ENCODE measurements at places on chromosomes 11 and 22.

GRCh38 chr11:126969865-126970479, 30.6 kb downstream of the KIRREL3 start:
- peak; percentile 48 for DNase-seq

DNA sequence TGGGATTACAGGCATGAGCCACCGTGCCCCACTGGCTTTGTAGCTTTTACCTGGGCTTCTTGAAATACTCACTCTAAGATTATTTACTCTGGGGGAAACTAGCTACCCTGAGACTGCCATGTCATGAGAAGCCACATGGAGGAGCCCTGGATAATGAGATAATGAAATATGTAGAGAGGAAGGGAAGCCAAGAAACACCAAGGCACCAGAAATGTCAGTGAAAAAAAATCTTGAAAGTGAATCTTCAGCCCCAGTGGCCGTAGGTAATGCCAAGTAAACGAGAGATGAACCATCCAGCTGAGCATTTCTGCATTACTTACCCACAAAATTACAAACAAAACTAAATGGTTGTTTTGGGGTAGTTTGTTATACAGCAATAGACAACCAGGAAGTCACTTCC, 125.6 kb downstream of the APIP start:
- DNase-seq = peak; percentile 3

DNA sequence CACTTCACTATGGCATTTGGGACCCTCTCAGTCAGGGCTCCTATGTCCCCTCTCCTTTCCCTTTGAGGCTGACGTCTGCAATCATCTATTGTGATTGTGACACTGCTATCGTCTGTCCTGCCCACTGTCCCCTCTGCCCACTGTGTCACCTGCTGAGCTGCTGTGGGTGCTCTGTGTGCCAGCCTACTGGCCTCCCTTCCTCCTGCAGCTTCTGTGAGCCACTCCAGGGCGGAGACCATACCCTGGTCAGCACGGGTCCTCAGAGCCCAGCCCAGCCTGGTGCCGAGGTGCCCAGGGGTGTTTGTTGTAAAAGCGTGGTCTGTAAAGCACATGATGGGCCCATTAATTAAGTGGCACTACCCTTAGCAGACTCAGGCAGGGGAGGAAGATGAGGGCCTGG, 29.4 kb downstream of the MPPED1 start:
- DNase-seq = no peak

- no peak for DNase-seq
Observed at GRCh38 chr11:97118614-97119200, 728.9 kb downstream of the JRKL start.

DNA sequence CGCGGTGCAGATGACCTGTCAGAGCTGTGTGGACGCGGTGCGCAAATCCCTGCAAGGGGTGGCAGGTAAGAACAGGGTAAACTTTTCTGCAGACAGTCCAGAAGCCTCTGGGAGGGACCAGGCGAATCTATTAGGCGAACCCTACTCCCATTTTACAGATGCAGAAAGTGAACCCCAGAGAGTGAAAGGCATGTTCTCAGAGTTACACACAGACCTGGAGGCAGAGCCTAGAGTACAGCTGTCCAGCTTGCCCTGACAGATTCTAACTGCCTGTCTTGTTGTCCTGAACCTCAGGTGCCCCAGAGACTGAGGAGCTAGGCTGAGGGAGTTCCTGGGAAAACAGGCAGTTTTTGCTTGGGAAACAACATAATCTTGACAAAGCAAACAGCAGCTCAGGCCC, 665 bp downstream of the CCS start:
- DNase-seq = no peak

DNA sequence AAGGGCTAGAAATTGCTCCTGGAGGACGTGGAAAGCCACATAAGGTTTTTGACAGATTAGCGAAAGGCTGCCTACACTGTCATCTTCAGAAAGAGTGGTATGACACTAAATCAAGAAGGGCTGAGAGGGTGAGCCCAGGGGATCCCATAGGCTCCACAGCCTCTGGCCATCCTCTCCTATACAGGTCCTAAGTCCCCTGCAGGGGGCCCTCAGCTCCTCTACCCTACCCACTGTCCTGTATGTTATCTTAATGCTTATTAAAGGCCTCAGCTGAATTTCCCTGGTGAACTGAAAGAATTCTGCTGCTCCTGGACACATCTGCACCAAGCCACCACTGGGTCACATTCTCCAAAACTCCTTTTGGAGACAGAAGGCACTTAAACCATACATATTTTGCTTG, 7.9 kb downstream of the KLHL22 start:
- no peak for DNase-seq

DNA sequence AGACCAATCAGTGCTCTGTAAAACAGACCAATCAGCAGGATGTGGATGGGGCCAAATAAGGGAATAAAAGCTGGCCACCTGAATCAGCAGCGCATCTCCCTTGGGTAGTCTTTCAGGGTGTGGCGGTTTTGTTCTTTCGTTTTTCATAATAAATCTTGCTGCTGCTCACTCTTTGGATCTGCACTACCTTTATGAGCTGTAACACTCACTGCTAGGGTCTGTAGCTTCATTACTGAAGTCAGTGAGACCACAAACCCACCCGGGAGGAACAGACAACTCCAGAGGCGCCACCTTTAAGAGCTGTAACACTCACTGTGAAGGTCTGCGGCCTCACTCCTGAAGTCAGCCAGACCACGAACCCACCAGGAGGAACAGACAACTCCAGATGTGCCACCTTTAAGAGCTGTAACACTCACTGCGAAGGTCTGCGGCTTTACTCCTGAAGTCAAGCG, 175.5 kb upstream of the PDGFD start:
- DNase-seq = no peak

DNA sequence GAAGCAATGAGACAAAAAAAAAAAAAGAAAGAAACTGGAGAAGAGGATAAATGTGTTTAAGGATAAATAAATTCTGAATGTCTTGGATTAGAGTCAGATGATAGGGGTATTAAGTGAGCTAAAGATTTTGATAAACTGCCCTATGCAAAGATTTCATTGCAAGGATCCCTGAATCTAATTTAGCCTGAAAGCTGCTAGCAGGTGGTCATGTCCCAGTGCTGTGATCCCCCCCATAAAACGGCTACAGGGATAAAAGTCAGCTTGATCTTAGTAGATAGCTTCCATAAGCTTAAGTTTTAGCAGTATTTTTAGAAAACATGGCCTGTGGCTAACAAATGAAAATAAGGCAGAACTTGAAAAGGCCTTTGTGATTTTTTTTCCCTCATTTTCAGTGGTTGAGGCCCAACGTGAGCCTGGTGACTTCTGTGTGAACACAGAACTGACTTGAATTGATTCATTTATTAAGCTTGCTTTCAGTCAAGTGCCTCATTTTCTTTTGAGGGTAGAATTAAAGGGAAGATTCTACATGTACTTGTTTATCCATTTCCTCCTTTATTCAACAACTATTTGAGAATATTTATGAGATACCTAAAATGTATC, 44.5 kb downstream of the CD44 start:
- DNase-seq = no peak

DNA sequence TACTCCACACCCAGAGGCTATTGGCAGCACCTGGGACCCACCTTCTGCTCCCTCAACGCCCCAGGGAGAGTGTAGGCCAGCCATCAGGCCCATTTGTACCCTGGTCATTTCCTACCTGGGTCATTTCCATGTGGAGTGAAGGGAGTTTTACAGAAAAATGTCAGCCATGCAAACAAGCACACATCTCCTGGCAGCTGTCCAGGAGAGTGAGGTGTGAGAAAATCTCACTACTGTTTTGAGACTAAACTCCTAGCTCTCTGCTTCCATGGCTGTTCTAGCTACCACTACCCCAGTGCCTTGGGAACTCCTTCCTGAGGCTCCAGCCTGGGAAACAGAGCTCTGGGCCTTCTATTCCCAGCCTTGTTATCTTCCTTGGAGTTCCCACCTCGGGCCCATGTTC, 2.8 kb upstream of the TMPRSS13 start:
- no peak for DNase-seq

GRCh38 chr22:25357132-25357455, 137.7 kb downstream of the CRYBB2 start:
- no peak for DNase-seq

DNA sequence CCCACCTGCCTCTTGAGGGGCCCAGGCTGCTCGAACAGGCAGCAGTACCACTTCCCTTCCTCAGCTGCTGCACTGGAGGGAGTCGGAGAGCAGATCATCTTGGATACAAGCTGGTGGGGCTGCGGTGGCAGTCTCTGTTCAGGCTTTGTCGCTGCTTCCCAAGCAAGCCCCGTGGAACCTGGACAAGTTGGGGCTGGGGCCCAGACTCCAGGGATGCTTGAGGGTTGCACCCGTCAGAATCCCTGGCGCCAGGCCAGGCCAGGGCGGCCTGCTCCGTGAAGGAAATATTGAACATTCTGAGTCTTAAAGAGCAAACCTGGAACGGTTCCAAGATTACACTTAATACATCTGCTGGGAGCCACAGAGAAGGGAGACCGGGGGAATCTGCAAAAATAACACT, 310.1 kb upstream of the SORL1-AS1 start:
- DNase-seq = peak; percentile 43

DNA sequence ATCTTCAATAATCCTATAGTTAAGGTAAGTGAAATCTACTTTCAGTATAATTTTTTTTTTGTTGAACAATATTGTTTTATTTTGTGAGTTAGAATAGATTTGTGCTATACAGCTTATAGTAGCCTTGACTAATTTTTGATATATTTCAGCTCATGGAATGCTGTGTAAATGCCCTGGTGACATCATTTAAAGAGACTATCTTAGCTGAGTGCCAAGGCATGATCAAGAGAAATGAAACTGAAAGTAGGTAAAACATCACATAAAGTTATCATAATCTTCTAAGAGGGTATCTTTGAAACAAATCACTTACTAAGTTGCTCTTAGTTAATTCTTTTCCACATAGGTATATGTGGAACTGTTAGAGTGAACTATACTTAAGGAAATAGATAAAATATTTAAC, 51.4 kb upstream of the ACAT1 start:
- DNase-seq = peak; percentile 75

- DNase-seq = peak; percentile 74
Observed at GRCh38 chr11:35525501-35526175, at the start of gene PAMR1. TSS of gene PAMR1 (minus strand) at chr11:35525616. CDS start at chr11:35525585, 31 bp downstream.

GRCh38 chr11:1887451-1888346, 4.0 kb downstream of the PRR33 start:
- no peak for DNase-seq

GRCh38 chr11:121311373-121311772, 18.8 kb downstream of the SC5D start:
- no peak for DNase-seq

GRCh38 chr11:97015327-97015726, 625.5 kb downstream of the JRKL start:
- no peak for DNase-seq

DNA sequence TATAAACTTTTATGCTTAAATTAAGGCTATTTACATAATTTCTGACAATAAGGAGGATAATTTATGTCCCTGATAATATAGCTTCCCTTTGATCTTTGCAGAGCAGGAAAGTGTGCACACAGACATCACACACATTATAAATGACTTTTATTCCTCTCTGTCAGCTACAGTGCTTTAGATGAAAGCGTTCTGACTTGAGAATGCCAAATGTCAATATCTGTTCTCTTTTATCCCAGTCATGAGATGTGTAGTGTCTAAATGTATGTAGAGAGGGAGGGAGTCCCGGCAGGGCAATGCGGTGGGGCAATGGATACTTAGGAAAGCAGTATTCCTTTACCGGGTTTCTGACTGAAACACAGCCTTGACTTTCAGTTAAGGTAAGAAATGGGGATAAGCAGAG, 225.4 kb upstream of the CHORDC1 start:
- no peak for DNase-seq

DNA sequence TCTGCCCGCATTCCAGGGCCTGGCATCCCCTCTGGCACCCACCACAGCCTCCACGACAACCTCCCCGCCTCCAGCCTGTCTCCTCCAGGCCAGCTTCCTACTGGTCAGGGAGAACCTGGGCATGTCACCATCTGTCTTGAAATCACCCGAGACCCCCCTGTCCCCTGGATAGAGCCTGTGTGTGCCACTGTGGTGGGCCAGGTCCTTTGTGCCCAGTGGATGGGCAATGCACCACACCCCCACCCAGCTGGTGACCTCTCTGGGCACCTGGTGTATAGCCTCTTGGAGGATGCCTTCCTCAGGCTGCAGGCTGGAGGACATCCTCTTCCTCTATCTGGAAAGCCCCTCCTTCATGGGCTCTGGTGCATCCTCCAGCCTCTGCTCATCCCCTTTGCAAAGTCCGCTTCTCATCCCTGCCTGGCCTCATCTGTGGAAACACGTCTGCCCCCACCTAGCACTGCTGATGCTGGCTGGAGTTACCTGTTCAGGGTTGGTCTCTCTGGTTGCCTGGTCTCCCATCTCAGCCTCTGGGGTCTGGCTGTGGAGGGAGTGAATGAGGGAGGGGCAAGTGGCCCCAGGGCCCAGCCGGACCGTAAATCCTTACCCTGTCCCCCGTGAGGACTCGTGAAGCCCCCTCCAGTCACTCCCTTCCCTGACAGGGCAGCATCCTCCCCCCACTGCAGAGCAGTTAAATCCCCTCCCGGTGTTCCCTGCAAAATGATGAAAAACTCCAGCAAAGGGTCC, 589.6 kb downstream of the TBC1D22A start:
- no peak for DNase-seq

DNA sequence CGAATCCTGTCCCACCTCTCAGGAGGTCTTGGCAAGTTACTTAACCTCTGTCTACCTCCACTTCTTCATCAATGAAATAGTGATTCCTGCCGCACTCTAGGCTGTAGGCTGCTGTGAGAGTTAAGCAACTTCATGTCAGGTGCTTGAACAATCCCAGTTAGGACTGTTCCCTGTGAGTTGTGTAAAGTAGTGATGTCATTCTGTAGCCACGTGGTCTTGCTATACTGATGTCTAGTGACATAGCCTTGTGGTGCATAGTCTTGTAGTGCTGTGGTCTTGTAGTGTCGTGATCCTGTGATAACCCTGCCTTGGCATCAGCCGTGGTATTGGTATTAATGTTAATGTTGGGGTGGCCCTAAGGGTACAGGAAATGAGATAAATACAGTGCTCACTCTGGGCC, 30.3 kb upstream of the PRR5 start:
- DNase-seq = peak; percentile 30

- no peak for DNase-seq
Observed at GRCh38 chr11:118398791-118399559, 2.4 kb upstream of the ATP5MG start.

DNA sequence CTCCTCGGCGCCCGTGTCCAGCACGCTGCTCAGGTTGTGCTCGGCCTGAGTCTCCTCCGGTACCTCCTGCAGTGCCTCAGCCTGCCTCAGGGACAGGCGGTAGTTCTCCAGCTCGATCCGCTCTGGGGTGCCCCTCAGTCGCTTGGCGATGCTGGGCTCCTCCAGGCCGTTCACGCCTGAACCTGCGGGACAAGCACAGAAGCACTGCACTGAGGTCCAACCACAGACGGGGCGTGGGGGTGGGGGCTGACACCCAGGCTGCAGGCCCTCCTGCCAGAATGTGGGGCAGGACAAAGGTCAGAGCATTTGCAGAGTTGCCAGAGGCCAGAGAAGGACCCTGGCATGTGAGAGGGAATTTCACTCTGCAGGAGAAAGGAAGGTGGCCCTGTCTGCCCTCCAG, 67.6 kb upstream of the BID start:
- DNase-seq = no peak

Measured in EL (cell line).